GM10248 (cell line): ENCODE measurements at places on chromosomes 12 and 14.

- DNase-seq = no peak
Measured at GRCh38 chr14:71482671-71483070, 449.6 kb upstream of the RGS6 start.

GRCh38 chr14:100677554-100678468, 48.9 kb upstream of the DLK1 start:
- DNase-seq = no peak

DNA sequence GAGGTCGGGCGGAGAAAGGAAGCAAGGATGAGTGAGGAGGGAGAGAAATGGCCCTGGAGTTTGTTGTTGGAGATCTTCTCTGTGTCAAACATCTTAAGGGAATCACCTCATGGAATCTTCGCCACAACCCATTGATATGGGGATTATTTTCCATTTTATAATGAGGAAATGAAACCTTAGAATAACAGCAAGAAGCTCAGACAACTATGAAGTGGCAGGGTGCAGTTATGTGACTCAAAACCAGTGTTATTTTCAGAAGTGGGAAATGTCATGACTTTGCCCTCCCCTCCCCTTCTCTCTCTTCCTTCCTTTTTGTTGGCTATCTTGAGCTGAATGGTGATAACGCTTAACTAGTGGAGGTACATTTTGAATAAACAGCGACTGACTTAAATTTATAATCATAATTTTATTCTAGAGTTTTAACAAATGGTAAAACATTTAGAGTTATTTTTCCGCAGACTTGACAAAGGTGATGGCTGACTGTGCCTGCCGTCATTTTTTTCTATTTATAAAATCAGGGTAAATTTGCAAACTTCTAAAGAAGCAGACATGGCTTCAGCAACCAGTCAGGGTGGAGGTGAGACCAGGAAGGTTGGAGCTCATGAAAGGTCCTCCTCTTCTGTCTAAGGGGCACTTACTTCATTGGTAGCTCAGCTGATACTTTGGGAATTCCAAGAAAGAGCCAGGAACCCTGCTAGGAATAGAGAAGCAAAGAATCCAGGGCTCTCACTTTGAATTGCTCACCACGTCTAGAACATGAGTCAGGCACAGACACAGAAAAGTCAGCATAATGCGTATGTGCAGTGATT, 232.4 kb downstream of the RGS6 start:
- peak; percentile 10 for DNase-seq

GRCh38 chr12:68789144-68789878, 18.7 kb upstream of the MDM2 start:
- no peak for DNase-seq

DNA sequence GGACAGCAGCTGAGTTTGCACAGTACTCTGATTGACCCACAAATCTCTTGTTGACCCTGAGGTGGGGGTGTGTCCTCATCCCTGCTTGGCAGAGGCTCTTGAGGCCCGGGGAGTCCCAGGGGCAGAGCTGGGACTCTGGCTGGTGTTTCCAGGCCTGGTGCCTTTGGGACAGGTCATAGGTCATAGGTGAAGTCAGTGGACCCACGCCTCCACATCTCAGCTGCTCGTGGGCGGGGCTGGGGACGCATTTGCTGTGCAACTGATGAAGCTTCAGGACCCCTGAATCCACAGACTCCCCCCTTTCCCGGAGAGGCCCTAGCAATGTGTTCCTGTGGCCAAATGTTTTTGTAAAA, 408 bp upstream of the CACNA2D4 start:
- no peak for DNase-seq
